ENCODE measurements at places on chromosomes 6 and 20.

DNA sequence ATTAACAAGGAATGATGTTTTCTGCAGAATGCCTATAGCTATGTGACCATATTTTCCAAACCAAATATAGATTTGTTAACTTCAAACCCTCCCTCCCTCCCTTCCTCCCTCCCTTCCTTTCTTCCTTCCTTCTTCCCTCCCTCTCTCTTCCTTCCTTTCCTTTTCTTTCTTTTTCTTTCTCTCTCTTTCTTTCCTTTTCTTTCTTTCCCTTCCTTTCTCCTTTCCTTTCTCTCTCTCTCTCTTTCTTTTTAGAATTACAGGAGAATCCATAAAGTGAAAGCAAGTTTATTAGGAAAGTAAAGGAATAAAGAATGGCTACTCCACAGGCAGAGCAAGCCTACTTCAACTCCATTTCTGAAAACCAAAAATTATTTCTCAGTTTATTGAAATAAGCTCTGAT lies 153.0 kb downstream of the AHI1 start:
- DNase-seq = no peak

GRCh38 chr6:119079283-119079809 lies 882 bp upstream of the FAM184A start:
- DNase-seq = peak; percentile 43

DNA sequence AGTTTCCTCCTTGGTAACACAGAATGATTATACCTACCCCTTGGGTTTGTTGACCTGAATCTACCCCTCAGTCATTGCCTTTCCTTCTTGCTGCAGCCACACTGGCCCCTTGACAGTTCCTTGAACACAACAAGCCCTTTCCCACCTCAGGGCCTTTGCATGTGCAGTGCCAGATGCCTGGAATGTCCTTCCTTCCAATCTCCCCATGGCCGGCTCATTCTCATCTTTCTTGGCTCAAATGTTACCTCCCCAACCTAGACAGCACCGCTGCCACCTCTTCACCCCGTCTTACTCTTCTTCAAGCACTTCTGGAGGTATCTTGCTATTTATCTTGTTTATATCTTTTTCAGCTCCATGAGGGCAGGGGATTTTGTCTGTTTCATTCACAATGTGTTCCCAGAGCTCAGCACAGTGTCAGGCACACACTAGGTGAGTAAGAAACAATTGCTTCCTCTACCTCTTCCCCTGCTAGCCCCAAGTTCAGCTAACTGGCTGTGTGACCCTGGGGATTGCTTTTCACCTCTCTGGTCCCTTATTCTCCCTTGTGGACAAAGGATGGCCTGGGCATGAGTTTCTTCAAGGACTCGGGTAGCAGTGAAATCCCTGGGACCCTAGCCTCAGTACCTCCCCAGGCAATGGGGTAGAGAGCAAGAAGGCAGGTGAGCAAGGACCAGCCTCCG lies 121.5 kb downstream of the CEBPB start:
- no peak for DNase-seq

DNA sequence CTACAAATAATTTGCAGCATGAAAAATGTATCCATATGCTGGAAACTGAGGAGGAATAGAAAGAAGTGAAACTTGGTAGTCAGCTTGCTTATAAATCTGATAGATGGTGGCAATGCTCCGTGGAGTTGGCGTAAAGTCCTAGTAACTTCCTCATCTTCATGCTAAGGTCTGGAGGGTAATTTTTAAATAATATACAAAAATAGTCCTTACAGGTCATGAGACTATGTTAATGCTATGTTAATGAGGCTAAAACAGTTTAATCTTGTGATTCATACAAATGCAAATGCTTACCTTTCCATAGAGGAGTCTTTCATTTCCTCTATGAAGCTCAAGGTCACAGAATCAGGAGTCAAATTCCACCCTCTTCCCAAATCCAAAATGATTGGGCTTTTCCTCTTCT lies 9.4 kb upstream of the CRIP3 start:
- DNase-seq = no peak

DNA sequence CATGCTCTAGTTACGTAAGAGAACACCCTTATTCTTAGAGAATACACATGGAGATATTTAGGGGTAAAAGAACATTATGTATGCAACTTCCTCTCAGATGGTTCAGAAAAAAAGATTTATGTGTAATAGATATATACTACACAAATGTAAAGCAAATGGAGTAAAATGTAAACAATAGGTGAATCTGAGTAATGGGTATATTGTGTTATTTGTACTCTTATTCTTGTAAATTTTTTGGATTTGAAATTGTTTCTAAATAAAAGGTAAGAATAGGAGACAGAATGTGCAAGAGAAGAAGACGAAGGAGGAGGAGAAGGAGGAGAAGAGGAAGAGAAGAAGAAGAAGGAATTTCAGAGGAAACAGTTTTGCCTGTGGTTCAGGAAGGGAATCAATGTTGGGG lies 22.5 kb upstream of the LCA5 start:
- DNase-seq = no peak

- DNase-seq = no peak
Measured at GRCh38 chr6:37922563-37922962, 103.0 kb downstream of the ZFAND3 start.

DNA sequence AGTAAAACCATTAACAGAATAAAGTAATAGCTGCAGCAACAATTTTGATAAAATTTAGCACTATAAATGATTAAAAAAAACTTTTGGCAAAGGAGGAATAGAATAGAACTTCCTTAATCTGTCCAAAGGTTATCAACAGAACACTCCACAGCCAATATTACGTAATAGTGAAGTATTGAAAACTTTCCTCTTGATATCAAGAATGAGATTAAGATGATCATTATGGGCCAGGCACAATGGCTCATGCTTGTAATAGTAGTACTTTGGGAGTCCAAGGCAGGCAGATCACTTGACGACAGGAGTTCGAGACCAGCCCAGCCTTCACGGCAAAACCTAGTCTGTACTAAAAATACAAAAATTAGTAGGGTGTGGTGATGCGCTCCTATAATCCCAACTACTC lies 26.0 kb downstream of the SOBP start:
- DNase-seq = no peak

DNA sequence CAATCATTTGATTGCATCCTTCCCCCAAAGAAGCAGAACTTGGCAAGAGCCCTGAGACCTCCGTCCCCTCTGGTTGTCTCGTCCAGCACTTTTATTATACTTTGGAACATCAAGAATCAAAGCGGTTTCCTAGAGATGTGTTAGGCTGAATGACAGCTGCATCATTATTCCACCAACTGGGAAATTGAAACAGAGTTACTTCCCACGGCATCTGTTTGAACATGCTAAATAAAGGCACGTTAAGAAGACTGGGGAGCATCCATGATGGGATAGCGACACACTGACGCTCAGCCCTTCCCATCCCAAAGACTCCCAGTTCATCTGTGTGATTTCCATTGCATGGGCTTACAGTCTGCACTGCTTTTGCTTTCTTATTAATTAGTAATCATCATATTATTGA lies 147.8 kb downstream of the TBC1D7 start:
- no peak for DNase-seq

- peak; percentile 35 for DNase-seq
Measured at GRCh38 chr6:89311853-89312531, 3.1 kb downstream of the GABRR2 start.

- DNase-seq = no peak
Measured at GRCh38 chr6:7389162-7389450, 436 bp downstream of the CAGE1 start.
